ENCODE measurements at places on chromosomes 3 and 15.
A peak's percentile ranks its signal among the peaks of the same experiment; 100 is the strongest.

DNA sequence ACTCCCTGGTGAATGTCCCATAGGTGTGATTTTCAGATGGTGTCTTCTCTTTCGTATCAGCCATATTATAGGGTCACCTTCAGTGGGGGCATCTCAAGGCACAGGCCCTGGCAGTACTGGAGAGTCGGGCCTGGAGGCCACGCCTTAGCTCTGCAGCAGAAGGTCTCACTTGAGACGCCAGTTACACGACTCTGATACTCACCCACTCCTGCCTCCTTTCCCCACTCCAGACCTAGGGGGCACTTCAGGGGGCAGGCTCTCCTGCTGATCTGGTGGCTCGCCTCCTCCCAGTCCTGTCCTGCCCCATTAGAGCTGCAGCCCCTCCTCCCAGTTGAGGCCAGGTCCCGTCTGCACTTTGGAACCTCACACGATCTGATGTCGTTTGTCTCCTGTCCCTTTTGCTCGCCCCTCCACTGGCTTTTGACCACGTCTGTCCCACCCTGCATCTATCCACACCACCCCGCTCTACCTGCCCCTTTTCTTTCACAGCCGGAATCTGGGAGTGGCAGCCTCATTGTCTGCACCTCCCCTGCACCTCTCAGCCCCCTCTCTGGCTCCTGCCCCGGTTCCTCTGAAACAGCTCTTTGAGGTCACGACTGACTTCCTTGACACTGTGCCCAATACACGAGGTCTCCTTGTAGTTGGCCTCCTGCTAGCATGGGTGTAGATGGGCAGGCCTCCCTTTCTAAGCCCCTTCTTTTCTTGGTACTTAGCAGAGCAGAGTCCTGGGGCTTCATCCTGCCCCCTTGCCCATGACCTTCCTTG is 181.9 kb downstream of the NSMCE3 start:
- no peak for ATAC-seq

- ATAC-seq = peak; percentile 83
These were observed 10.9 kb downstream of the LRRFIP2 start for GRCh38 chr3:37163262-37164015.

DNA sequence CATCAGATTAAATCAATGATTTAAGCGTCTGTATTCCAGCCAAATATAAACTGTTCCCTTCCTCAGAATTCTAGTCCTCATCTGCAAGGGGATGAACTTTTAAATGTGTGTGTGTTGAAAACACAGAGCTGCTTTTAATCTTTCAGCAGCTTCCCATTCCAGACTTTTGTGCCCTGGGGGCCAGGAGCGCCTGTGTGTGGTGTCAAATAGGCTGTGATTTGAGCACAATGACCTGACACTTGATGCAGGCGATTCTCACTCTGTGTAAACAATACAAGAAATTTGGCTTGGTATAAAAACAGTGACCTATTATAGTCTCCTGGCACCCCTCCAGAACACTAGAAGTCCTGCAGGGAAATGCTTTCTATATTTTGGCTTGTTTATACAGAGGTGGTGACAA is 274.6 kb upstream of the ROPN1 start:
- ATAC-seq = no peak

DNA sequence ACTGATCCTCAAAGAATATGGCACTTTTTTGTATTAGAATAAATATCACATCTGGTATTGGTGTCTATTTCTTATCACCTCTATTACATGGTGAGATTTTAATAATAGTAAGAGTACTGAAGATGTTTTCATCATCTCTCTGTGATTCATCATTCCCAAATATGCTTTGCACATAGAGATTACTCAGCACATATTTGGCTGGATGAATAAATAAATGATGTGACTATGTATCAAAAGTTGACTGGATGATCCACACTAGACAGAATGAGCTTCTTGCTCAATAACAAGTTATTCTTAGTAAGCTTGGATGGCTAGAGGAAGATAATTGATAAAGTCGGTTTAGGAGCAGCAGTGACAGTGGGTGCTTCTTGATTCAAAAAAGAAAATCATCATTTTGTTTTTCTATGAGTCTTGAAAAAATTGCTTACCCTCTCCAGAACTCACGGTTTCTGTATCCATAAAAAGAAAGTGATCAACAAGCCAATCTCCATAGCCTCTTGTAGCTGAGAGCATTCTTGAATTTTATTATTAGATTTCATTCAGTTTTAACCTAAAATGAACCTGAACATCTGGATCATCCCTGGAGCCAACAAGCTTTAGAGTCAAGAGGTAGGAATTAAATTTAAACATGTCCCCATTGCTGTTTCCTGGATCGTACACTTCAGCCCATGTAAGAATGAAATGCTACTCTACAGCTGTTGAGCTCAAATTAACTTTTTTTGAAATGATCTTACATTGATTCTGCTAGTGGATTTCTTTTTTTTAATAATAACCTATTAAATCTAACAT is 104.8 kb upstream of the OSTN start:
- no peak for ATAC-seq

- ATAC-seq = no peak
These were observed 382.9 kb upstream of the DPH6 start for GRCh38 chr15:35928847-35929246.

DNA sequence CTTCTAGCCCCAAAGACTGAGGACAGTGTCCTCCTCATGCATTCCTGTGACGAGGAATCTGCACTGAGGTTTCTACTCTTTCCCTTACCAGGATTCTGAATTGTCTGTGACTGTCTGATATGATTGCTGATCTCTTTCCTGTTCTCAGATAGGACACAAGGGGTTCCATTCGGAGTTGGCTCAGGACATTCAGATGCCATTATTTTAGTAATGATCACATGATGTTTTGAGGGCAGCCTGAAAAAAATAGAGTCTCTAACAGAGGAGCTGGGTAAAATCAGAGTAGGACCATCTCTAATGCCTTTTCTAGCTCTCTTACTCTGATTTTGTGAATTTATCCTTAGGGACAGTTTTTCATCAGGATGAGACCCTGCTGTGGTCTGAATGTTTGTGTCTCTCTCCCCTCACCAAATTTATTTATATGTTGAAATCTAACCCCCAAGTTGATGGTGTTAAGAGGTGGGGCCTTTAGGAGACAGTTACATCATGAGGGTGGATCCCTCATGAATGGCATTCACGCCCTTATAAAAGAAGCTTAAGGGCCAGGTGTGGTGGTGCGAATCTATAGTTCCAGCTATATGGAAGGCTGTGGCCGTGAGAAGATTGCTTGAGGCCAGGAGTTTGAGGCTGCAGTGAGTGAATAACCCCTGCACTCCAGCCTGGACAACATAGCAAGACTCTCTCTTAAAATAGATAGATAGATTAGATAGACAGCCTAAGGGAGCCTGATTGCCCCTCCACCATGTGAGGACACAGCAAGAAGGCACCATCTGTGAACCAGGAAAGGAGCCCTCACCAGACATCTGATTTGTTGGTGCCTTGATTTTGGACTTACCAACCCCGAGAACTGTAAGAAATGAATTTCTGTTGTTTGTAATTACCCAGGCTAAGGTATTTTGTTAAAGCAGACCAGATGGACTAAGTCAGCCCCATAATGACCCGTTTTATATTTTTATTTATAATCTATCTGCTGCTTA is 24.4 kb downstream of the FNDC3B start:
- no peak for ATAC-seq

- ATAC-seq = no peak
These were observed 17.7 kb downstream of the VPS39 start for GRCh38 chr15:42190370-42190769.

DNA sequence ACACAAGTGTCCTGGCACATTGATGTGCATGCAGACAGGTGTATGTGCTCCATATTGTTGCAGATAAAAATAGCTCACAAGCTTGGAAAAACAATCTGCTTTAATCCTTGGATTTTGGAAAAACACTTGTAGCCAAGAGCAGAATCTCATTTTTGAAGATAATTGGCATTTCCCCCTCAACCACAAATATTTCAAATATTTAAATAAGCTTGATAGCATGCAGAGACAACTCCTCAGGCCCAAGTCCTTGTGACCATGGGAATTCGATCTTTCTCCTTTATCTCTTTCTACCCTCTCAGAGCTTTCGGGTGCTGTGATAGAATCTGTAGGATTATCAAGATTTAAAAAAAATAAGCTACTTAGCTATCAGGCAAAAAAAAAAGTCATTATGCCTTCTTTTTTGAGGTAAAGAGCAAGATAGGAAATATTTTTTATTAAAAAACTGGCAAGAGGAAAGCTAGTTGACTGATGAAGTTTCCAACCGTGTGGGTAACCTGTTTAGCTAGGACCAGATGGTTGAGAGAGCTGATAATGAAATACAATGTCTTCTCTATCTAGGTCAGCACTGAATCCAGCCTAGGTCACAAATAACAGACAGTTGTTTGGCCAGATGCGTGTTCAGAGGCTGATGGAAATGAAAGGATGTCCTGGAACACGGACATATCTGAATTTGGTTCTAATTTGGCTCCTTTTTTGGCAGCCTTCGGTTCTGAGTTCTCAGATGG is 54.9 kb upstream of the SNRK start:
- no peak for ATAC-seq
